AG04450 (cell line): ENCODE measurements at places on chromosomes 12 and 14.
A peak's percentile ranks its signal among the peaks of the same experiment; 100 is the strongest.

DNA sequence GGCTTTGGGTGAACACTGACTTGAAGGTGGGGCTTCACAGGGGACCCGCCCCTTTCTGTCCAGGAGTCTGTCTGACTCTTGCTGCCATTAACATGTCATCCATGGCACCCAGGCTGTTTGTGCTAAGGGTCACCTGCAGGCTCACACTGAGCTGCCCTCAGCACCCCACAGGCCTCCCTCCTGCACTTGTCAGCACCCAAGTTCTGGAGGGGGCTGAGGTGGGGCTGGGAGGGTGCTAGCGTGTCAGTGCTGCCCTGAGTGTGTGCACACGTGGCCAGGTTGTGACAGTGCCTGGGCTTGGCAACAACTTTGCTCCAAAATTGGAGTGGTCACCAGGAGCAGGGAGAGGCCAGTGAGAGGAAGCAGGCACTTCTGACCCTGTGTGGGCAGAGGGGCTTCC lies 963.2 kb downstream of the TRHDE start:
- no peak for DNase-seq

- no peak for DNase-seq
Measured at GRCh38 chr12:14810953-14811483, 3.0 kb downstream of the SMCO3 start.

- no peak for DNase-seq
Measured at GRCh38 chr12:26867080-26867479, 34.1 kb upstream of the ITPR2 start.

DNA sequence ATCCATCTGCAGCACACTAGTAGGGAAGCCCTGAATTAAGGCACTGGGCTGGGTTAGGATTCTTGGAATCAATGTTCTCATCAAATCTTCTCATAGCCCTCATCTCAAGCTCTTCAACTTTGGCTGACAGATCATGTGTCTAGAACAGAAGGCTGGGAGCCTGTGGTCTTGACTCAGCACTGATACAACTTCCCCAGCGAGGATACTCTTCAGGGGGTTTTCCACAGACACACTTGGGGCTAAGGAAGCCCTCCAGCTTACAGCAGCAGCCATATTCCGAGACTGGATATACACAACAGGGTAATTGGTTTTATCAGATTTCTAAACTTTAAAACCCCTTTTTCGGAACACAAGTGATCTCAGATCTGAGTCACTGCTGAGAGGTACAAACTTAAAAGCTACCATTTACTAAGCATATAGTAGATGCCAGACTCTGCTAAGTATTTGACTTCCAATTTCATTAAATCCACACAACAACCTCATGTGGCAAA lies 3.5 kb downstream of the FMNL3 start:
- DNase-seq, result peak; percentile 50

DNA sequence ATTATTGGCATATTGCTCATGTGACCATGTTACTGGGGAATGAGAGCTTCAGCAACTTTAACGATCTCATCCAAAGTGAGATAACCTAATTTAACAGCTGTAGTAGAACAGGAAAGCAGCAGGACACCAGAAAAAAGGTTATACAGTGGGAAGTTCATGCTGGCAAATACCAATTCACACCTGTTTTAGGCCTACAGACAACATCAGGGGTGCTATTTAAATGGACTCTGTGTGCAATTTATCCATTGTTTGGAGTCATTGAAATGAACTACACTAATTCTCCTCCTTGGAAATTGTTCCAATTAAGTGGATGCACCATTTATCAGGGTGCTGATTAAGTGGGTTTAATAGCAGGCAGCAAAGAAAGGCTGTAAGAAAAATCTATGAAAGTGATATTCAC lies 424.4 kb upstream of the LMO3 start:
- no peak for DNase-seq

DNA sequence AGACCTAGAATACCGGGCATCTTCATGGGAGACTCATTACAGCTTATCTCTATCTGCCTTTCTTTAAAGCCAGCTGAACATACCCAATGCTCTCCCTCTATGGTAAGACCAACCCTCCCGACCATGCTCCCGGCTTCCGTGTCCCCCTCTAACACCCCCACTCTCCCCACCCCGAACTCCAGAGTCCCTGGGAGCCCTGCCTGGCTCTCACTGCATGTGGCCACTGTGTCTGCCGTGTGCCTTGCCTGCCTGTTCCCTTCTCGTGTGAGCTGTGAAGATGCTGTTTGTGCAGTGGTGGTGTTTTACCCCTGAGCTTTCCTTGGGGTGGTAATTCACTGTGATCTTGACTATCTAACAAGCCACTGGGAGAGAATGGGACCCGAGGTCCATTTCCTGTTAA lies 146.4 kb upstream of the FKBP4 start:
- no peak for DNase-seq

DNA sequence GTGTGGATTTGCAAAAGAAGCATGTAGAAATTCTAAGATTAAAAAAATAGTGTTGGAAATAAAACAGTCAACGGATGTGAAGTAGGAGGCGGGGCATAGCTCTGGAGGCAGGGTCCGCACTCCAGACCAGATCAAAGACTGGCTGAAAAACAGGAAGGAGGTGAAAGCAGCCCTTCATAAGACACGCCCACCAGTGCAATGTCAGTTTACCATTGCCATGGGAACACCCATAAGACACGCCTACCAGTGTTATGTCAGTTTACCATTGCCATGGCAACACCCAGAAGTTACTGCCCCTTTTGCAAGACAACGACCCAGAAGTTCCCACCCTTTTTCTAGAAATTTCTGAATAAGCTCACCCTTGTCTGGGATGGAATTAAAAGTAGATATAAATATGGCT lies 87.1 kb downstream of the FZD10 start:
- no peak for DNase-seq

GRCh38 chr14:32531942-32532515 lies 202.9 kb downstream of the AKAP6 start:
- no peak for DNase-seq

GRCh38 chr12:29103539-29103974 lies 45.5 kb upstream of the FAR2 start:
- no peak for DNase-seq

- DNase-seq, result no peak
Measured at GRCh38 chr12:14982562-14982961, 9.7 kb downstream of the PDE6H start.

- no peak for DNase-seq
Measured at GRCh38 chr14:73935666-73936065, 14.2 kb downstream of the FAM161B start.

- no peak for DNase-seq
Measured at GRCh38 chr12:94048757-94049156, 99.6 kb upstream of the PLXNC1 start.

DNA sequence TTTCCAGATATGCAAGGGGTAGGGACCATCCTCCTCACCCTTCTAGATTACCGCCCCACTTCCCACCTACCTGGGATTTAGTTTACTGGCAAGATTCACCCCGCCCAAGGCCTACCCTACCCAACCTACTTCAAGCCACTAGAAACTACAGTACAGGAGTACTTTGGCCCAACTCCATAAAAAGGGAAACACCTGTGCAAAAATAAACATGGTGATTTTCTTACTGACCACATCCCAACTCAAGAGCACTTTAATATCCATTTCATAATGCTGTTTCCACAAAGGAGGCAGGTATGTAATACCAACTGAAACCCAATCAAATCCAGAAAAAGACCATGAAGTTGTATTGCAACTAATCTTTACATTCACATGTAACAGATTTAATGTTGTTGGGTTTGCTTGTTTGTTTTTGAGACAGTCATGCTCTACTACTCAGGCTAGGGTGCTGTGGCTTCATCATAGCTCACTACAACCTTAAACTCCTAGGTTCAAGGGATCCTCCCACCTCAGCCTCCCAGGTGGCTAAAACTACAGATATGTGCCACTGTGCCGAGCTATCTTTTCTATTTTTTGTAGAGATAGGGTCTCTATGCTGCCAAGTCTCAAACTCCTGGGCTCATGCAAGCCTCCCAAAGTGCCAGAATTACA lies 41.7 kb upstream of the RAP1B start:
- DNase-seq, result no peak

GRCh38 chr12:93616584-93617101 lies 44.2 kb downstream of the SOCS2 start:
- no peak for DNase-seq

DNA sequence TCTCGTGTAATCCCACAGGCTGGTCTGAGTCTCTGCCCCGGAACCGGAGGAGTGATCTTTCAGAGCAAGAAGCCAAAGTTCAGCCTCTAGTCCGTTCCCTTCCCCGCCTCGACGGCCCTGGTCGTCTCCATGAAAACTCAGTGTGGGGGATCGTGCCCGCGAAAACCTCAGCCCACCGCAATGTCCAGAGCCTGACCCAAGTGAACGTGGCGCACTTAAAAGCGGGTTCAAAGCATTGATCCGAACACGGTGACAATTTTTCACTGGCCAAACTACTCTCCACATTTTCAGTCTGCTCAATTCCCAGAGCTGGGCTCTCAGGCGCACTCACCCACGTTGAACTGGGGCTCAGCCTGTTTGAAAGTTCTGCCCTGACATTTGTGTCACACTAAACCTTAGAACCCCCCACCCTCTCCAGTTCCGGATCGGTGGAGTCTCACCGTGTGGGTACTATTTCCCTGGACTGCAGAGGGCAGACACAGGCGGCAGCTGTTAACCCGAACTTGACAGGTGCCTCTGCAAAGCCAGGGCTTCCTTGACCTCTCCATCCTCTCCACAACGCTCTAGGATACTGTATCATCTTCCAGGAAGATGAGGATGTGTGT lies 886 bp upstream of the PRICKLE1 start:
- no peak for DNase-seq

GRCh38 chr12:124379938-124380754 lies 85.3 kb downstream of the RFLNA start:
- DNase-seq, result peak; percentile 58

- DNase-seq, result no peak
Measured at GRCh38 chr14:22780105-22780679, 13.7 kb downstream of the OXA1L start.

- no peak for DNase-seq
Measured at GRCh38 chr12:121798787-121799155, 5.0 kb upstream of the SETD1B start.

GRCh38 chr14:93889739-93890483 lies 37.2 kb upstream of the FAM181A start:
- DNase-seq, result no peak

DNA sequence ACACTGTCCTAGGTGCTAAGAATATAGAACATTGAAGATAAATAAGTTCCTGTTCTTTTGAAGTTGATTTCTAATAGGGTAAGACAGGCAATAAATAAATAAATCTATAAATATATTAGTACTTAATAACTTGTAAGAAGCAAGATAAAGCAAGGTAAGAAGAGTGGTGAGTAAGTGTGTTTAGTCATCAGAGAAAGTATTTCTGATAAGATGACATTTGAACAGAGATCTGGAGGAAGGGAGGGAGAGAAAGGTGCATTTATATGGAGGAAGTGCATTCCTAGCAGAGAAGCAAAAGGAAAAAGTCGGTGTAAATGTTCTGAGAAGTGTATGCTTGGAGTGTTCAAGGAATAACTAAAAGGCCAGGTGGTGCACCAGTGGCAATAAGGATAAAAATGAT lies 184.4 kb upstream of the GRIP1 start:
- no peak for DNase-seq

DNA sequence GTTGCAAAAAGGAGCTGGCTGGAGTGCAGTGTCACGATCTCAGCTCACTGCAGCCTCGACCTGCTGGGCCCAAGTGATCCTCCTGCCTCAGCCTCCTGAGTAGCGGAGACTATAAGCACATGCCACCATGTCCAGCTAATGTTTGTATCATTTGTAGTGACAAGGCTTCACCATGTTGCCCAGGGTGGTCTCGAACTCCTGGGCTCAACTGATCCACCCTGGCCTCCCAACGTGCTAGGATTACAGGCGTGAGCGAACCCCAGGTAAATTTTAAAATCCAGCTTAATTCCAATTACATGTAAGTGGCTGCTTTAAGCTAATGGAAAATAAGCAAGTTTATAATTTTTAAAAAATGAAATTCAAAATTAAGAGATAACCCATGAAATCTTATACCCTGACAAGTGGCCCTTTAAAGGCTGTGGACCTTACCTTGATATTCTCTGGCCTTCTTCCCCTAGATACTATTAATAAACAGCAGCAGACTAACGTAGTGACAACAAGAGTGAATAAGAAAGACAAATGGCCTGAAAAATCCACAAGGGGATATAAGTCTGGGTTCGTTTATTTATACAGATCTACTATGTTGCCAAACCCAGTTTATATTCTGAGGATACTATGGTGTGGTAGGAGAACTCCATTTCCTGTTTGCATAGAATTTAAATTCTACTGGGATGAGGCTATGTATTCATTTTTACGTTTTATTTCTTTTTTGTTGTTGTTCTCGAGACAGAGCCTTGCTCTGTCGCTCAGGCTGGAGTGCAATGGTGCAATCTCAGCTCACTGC lies 25.6 kb upstream of the SLC2A3 start:
- peak; percentile 46 for DNase-seq

DNA sequence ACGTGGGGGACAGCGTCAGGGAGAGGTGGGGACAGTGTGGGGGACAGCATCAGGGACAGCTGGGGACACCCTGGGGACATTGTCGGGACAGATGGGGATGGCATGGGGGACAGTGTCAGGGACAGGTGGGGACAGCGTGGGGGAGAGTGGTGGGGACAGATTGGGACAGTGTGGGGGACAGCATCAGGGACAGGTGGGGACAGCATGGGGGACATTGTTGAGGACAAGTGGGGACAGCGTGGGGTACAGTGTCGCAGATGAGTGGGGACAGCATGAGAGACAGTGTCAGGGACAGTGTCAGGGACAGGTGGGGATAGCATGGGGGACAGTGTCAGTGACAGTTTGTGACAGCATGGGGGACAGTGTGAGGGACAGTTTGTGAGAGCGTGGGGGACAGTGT lies 240.9 kb downstream of the TMEM121 start:
- DNase-seq, result no peak

DNA sequence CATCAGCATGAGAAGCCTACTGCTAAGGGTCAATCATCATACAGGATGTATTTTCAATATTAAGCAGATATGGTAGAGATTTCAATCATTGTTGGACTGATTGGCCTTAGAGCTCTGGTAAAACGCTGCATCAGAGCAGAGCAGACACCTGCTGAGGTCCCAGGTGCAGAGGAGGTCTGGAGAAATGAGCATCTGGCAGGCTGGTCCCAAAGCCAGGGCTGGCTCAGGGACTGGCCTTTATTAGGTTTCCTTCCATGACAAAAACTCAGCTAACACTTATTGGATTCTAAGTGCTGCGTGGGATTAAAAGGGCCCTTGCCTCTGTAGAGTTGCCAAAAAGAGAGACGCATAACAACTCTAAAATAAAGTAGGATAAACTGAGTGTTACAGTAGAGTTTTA lies 29.7 kb downstream of the AKAP6 start:
- no peak for DNase-seq

GRCh38 chr14:53532853-53533252 lies 379.7 kb upstream of the DDHD1 start:
- DNase-seq, result no peak

DNA sequence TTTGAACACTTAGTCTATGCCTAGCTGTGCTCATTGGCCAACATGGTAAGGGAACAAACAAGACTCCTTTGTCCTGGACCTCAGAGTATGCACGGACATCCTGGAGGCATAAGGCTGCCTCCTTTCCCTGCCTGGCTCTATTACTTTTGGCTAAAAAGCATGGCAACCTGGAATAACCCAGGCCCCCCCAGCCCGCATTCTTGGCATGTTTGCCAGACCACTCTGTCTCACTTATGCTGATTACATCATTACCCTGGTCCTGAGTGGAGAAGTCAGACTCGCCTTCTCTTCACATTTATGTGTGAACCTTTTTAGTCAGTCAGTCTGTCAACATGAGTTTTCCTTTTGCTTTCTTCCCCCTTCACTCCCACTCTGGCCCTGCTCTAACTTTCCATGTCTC lies 58.0 kb upstream of the ELK3 start:
- DNase-seq, result no peak
